CD4-positive, alpha-beta memory T cell (primary cell): ENCODE measurements at places on chromosomes 7 and 10. TPM values are rescaled to one million over a fixed set of nuclear protein-coding genes. Genes with fewer than 3 reads are reported as not detected.
A peak's percentile ranks its signal among the peaks of the same experiment; 100 is the strongest.

The CDC14C gene
- not detected for total RNA-seq

The BZW2 gene
- total RNA-seq, result 18.7 TPM

The CALHM2 gene
- 80.5 TPM for total RNA-seq

The BICC1 gene
- not detected for total RNA-seq

The TMEM225B gene
- 1.0 TPM for total RNA-seq

The TMEM229A gene
- total RNA-seq, result not detected

The WEE2 gene
- total RNA-seq, result not detected

DNA sequence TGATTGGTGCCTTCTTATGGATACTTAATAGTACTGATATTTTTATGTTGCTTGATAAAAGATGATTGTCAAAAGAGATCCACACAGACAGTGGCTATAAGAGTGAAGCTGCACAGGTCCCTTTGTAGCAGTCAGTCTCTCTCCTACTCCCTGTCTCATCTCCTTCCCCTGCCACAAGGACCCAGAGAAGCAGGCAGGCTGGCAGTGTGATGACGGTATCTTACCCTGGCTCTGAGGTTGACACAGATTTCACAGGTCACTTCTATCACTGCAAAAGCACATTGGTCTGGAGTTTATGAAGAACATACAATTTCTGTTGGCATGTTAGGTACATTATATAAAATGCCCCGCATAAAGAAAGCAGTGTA lies 64.4 kb upstream of the AHR start:
- no peak for DNase-seq
- no peaks in the 10 kb centered on the region for H3K27me3 ChIP-seq
- H3K36me3 ChIP-seq, result no peaks in the 10 kb centered on the region
- peaks cover 34% of the 10 kb centered on the region for H3K4me1 ChIP-seq
- H3K4me3 ChIP-seq, result peak overlapping the region; percentile 19

DNA sequence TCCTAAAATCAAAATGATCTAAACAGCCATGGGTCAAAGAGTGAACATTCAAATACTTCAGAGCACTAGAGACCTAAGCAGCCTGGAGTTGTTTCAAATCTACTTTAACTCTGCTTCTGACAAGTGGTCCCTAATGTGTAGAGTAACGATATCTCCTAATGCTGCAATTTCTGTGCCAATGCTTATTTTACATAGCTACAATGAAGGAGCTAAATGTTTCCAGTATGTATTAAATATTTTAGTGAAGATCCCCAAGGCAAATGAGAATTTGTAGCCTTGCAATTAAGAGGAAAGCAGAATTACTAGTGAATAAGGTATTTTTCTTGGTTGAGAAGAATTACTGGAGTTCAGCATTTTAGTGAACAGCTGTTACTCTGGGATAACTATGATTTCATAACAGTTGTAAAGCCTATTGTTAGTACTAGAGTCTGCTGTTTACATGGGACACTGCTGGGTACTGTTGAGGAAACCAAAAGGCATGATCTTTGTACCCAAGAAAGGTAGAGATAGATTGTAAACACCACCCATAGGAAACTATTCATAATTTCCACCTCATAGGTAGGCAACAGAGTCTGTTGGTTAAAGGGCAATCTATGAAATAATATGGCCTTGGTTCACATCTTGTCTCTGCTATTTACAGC lies 271.9 kb downstream of the PLXDC2 start:
- DNase-seq, result no peak
- H3K27ac ChIP-seq, result no peak overlapping the region
- no peaks in the 10 kb centered on the region for H3K4me1 ChIP-seq
- H3K27me3 ChIP-seq, result no peaks in the 10 kb centered on the region

GRCh38 chr7:87404674-87405073 lies 59.2 kb downstream of the CROT start:
- H3K36me3 ChIP-seq, result no peaks in the 10 kb centered on the region
- H3K4me3 ChIP-seq, result no peak overlapping the region
- H3K4me1 ChIP-seq, result no peaks in the 10 kb centered on the region
- no peaks in the 10 kb centered on the region for H3K27me3 ChIP-seq
- DNase-seq, result no peak
- H3K27ac ChIP-seq, result no peak overlapping the region

DNA sequence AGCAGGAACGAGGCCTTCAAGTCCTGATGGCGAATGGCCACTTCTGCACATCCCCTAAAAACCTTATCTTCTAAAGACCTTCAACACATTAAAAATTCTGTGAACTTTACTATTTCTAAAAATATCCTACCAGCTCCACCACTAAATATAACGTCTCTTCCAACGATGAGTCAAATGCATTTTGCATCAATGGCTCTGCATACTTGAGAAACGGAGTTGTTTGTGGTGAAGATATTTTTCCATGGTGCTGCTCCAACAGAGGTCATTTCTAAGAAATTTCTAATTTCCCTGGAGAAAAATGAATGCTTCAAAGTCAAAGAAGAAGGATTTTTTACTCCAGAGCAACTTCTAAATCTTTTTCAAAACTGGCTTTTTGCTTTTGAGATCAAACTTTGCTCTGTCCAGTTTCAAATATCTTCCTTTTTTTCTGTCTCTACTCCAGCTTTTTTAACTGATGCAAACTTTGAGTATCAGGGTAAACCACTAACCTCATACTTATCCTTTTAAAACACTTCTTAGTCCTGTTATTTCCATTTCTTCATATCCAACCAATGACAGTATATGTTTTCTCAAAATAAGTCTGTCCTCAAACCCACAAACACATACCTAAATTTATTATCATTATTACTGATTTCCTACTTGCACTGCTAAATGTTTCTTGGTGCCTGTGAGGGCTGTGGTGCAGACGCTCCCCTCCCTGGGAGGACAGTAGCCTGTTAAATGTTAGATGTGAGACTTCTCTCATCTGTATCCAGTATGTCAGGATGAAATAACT lies 258.1 kb downstream of the KLF6 start:
- H3K4me1 ChIP-seq, result no peaks in the 10 kb centered on the region
- DNase-seq, result no peak
- no peak overlapping the region for H3K27ac ChIP-seq
- H3K27me3 ChIP-seq, result no peaks in the 10 kb centered on the region
- no peak overlapping the region for H3K4me3 ChIP-seq

- no peak for DNase-seq
- peaks cover 21% of the 10 kb centered on the region for H3K4me1 ChIP-seq
- H3K36me3 ChIP-seq, result no peaks in the 10 kb centered on the region
- no peak overlapping the region for H3K27ac ChIP-seq
Observed at GRCh38 chr10:113097036-113097435, 147.0 kb downstream of the TCF7L2 start.

GRCh38 chr10:78278058-78278404 lies 244.4 kb downstream of the RPS24 start:
- no peak overlapping the region for H3K4me3 ChIP-seq
- DNase-seq, result no peak
- H3K27ac ChIP-seq, result no peak overlapping the region
- no peaks in the 10 kb centered on the region for H3K36me3 ChIP-seq

- no peak overlapping the region for H3K4me3 ChIP-seq
- no peaks in the 10 kb centered on the region for H3K4me1 ChIP-seq
- no peak overlapping the region for H3K27ac ChIP-seq
- no peaks in the 10 kb centered on the region for H3K36me3 ChIP-seq
Observed at GRCh38 chr10:7857262-7857661, 39.0 kb downstream of the TAF3 start.

DNA sequence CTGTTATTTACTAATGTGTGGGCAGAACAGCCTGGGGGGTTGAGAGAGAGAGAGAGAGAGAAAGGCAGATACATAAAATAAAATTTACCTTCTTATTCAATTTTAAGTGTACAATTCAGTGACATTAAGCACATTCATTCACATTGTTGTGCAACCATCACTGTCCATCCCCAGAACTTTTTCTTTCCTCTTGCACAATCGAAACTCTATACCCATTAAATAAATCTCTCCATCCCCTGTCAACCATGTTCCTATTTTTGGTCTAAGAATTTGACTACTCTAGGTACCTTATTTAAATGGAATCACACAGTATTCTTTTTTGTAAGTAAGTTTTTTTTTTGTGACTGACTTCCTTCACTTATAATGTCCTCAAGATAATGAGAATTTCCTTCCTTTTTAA lies 181.6 kb downstream of the SND1 start:
- H3K36me3 ChIP-seq, result no peaks in the 10 kb centered on the region
- H3K27me3 ChIP-seq, result no peaks in the 10 kb centered on the region
- no peak for DNase-seq
- H3K27ac ChIP-seq, result no peak overlapping the region
- no peaks in the 10 kb centered on the region for H3K4me1 ChIP-seq

GRCh38 chr7:16484453-16485158 lies 19.1 kb upstream of the SOSTDC1 start:
- H3K27me3 ChIP-seq, result no peaks in the 10 kb centered on the region
- no peaks in the 10 kb centered on the region for H3K36me3 ChIP-seq
- H3K27ac ChIP-seq, result no peak overlapping the region

- H3K4me1 ChIP-seq, result no peaks in the 10 kb centered on the region
- H3K36me3 ChIP-seq, result no peaks in the 10 kb centered on the region
- no peaks in the 10 kb centered on the region for H3K27me3 ChIP-seq
- no peak overlapping the region for H3K27ac ChIP-seq
- no peak overlapping the region for H3K4me3 ChIP-seq
Observed at GRCh38 chr10:4307910-4308309, 518.1 kb upstream of the AKR1E2 start.

- no peaks in the 10 kb centered on the region for H3K36me3 ChIP-seq
- peak overlapping the region; percentile 61 for H3K4me3 ChIP-seq
- peak; percentile 85 for DNase-seq
- H3K27ac ChIP-seq, result peak overlapping the region; percentile 81
- H3K4me1 ChIP-seq, result peaks cover 62% of the 10 kb centered on the region
Observed at GRCh38 chr10:110009736-110010475, 2.1 kb downstream of the ADD3 start.

GRCh38 chr7:151115121-151115835 lies 29.0 kb downstream of the AGAP3 start:
- H3K27me3 ChIP-seq, result no peaks in the 10 kb centered on the region
- H3K4me3 ChIP-seq, result no peak overlapping the region
- peak; percentile 25 for DNase-seq
- peaks cover 31% of the 10 kb centered on the region for H3K4me1 ChIP-seq

DNA sequence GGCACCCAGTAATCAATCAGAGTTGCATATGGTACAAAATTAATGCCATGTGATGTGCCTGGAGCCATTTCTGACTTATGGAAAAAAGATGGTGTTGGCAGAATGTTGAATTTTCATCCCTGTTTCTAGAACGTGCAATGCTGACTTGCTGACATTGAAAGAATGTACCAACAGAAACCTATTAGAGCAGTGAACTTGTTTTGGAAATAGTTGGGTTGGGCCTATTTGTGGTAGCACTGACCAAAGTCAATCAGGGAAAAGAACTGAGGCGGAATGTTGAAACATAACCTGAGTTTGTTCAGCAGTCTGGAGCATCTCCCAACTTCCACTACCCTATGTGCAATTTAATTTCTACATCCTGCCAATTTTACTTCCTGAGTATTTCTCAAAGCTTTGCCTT lies 11.7 kb upstream of the KIAA1217 start:
- H3K4me3 ChIP-seq, result no peak overlapping the region
- no peak for DNase-seq
- H3K27ac ChIP-seq, result no peak overlapping the region
- H3K4me1 ChIP-seq, result no peaks in the 10 kb centered on the region
- no peaks in the 10 kb centered on the region for H3K27me3 ChIP-seq

- no peak for DNase-seq
- no peaks in the 10 kb centered on the region for H3K36me3 ChIP-seq
- H3K4me3 ChIP-seq, result no peak overlapping the region
- no peak overlapping the region for H3K27ac ChIP-seq
Observed at GRCh38 chr7:155281398-155281969, 16.2 kb upstream of the INSIG1 start.
